ENCODE measurements at places on chromosomes 2 and 18.
A peak's percentile ranks its signal among the peaks of the same experiment; 100 is the strongest.

DNA sequence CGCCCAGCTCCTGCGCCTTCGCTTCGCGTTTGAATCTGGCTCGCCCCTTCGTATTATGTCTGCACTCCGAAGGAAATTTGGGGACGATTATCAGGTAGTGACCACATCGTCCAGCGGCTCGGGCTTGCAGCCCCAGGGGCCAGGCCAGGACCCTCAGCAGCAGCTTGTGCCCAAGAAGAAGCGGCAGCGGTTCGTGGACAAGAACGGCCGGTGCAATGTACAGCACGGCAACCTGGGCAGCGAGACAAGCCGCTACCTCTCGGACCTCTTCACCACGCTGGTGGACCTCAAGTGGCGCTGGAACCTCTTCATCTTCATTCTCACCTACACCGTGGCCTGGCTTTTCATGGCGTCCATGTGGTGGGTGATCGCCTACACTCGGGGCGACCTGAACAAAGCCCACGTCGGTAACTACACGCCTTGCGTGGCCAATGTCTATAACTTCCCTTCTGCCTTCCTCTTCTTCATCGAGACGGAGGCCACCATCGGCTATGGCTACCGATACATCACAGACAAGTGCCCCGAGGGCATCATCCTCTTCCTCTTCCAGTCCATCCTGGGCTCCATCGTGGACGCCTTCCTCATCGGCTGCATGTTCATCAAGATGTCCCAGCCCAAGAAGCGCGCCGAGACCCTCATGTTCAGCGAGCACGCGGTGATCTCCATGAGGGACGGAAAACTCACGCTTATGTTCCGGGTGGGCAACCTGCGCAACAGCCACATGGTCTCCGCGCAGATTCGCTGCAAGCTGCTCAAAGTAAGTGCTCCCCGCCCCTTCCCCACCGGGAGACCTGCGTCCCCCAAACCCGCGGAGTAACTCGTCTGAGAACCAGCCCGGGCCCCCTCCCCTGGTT, 453 bp downstream of the KCNJ3 start:
- DNase-seq = peak; percentile 87

DNA sequence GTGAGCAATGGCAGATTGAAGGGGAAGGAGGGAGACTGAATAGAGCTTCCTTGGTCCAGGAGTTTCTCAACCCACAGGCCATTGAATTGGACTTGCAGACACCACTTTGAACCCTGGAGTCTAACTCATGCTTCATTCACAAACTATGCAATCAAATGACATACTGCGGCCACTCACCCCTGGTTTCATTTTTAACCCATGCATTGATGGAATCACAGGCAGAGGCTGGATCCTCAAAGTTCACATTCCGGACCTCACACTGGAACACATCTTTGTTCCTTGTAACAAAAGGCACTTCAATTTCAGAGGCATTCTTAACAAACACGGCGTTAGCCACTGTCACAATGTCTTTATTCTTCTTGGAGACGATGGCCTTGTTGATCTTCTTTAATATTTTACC, 40.7 kb downstream of the MRPL44 start:
- no peak for DNase-seq

DNA sequence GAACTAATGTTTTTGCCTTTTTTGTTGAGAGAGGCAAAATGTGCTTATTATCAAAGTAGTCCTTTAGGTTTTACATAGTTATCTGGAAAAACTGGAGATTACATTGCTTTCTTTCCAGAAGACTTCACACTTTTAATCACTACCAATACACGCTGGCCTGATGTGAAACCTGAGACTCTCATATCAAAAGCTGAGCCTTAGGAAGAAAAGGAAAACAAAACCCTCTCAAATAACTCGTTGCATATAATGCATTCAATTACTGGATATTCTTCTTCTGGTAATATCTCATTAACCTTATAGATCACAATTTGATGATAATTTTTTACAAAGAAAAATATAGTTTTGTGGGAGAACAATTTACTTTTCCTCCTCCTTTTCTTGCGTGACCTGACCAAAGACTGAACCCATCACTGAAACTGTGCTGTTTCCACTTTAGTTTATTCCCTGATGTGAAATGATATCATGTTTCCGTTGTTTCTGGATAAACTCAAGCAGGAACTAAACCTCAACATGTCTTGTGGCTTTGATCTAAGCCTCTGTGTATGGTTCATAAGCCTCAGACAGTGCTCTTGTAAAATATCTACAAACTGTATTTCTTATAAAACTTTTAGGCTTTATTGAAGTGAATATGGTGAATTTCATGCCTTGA, 332.4 kb downstream of the GULP1 start:
- DNase-seq = no peak

DNA sequence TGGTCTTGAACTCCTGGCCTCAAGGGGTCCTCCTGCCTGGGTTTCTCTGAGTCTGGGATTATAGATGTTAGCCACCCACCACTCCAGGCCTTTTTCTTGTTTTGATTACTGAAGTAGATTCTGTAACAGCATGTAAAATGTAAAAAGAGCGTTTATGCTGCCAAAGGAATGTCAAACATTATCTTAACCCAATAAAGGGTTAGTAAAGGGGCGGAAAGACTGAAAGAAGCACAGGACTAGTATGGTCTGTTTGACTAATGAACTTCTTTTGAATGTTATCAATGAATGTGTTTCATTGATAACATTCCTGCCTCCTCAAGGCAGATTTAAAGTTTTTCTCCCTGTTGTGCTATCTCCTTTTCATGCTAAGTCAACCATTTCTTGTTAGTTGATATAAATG, 29.4 kb downstream of the GPD2 start:
- DNase-seq = no peak

DNA sequence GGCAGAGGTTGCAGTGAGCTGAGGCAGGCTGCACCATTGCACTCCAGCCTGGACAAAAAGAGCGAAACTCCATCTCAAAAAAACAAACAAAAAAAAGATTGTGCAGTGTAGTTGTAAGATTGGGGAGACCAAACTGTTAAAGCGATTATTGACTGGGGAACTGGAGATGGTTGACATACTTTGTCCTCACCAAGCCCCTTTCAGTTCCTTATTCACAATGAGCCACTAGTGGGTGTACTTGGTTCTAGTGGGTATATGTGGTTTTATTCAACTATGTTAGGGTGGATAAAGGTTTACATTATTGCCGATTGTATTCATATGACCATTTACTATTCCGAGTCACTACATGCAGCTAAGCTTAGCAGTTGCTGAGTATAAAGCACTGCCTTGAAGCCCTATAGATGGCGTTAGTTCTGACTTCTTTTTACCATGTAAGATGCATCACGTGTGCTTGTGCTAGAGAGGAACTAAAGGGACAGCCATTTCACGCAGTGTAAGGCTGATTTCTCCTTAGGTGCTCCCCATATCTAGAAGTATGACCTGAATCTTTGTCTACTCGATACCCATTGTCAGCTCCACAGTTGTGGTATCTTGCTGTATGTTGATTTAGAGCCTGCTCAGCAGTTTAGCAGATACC, 12.1 kb downstream of the EIF4E2 start:
- DNase-seq = no peak

DNA sequence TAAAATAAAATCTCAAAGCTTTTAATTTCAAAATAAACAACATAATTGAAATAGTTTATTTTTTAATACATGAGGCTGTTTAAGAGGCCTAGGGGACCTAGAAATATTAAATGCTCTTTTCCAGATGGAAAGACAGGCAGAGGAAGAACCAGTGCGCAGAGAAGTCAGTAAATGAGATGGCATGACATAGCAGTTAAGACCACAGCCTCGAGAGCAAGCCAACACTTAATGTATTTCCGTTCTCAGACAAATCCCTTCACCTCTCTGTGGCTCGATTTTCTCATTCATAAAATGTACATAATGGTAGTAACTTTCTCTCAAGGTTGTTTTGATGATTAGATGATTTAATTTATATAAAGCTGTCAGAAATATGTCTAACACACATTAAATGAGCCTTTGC, 405.1 kb upstream of the CWC22 start:
- no peak for DNase-seq

DNA sequence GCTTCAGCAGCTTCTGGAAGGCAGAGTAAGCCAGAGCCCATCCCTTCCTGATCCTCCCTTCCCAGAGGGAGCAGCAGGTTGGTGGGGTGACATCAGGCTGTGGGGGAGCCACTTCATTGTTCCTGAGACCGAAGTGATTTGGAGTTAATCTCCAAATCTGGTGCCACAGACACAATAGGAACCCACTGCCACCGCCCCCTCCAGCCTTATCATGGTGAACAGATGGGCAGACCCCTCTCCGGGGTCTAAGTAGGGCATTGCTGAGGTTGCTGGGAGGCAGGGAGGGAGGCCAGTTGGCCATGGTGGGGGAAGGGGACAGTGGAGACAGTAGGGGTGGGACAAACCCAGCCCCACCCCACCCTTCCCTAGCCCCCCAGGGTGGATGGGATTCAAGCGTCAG, 25.6 kb upstream of the SLC35F6 start:
- peak; percentile 57 for DNase-seq

- no peak for DNase-seq
These were observed 6.7 kb upstream of the RBM45 start for GRCh38 chr2:178105566-178105965.

DNA sequence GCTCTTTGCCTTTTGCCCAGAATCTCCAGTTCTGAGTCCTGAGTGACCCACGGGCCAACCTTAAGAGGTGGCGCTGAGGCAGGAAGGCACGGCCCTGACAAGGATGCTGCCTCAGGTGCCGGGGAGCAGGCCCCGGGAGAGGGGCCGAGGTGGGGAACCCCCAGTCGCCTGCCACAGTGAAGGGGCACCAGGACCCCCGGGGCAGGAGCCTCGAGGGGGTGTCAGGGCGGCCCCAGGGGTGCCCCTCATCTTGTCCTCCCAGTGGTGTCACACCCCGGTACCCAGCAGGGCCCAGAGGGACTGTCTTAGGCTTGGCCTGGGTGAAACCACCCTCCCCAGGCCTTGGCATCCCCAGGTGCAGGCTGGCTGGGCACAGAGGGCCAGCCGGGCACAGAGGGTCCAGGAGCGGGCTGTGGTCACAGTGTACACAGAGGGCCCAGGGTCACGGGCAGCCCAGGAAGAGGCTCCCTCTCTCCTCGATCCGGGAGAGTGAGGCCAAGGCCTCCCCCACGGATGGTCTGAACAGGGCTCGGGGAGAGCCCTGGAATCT, 1.0 kb downstream of the PDCD1 start:
- peak; percentile 84 for DNase-seq

DNA sequence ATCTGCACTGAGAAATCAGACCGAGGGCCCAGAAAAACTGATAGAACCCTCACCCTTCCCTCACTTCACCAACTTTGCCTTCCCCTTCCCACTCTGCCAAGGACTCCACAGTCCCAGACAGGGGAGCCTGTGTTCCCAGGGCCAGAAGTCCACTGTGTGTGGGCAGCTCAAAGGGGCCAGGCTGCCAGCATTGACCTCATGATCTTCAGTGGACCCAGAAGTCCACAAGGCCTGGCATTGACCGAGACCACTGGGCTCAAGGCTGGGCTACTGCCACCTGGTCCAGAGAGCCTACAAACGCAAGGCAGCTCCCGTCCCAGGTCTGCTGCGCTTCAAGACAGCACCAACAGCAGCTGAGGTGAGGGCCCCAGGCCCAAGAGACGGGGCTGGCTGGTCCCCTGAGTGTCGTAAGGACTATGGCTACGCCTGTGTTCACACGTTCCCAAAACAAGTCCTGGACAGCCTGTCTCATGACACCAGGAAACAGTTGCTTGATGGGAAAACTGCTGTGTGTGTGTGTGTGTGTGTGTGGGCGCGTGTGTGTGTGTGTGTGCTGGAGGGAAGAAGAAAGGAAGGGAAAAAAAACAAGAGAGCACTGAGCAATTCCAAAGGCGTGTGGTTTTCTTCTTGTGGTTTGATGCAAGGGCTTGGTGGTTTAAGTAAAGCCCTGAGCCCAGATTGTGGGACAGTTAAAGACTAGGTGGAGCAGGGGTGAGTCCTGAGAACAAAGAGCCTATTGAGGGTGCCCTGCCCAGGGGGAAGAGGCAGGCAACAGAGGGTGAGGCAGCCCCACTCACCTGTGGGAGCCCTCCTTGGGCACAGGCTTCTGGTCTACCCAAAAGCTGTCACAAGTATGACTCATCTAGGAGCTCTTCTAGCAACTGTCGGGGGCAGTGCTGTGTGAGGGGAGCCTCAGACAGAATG, 46.6 kb upstream of the ZBTB7C start:
- no peak for DNase-seq

- no peak for DNase-seq
These were observed 21.2 kb downstream of the FN1 start for GRCh38 chr2:215414674-215415073.

- DNase-seq = no peak
These were observed 1526.0 kb downstream of the LRP1B start for GRCh38 chr2:140604788-140605187.

DNA sequence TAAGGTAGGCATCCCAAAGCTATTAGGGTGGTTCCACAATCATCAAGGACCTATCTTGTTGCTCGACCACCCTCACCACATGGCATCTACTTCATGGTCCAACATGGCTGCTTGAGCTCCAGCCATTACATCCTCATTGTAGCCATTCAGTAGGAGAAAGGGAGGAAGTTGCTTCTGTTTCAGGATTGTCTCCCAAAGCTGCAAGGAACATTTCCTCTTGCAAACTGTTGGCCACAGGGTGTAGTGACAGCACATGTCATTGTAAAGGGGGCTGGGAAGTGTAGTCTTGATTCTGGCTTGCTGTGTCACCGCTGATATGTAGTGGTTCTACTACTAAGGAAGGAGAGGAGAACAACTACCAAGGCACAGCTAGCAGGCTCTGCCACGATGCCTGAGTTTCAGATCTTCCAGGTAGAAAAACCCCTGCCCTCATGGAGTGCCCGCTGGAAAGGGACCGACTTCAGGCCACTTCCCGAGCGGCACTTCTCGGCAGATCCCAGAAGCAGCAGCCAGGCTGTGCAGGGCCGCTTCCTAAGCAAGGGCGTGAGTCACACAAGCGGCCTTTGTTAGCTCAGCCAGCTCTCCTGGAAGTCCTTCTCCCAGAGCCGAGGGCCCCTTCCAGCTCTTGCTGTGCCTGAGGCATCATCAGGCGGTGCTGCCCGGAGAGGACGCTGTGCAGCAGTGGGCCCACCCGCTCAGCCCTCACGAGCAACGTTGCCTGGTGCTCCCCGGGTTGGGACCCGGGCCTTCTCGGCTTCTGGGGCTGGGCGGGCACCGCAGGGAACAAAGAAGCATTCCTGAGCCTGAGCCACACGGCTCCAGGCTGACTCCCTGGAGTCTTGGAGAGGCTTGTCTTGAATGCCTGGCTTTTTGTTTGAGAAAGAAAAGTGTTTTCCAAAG, 58.2 kb downstream of the HS6ST1 start:
- no peak for DNase-seq

DNA sequence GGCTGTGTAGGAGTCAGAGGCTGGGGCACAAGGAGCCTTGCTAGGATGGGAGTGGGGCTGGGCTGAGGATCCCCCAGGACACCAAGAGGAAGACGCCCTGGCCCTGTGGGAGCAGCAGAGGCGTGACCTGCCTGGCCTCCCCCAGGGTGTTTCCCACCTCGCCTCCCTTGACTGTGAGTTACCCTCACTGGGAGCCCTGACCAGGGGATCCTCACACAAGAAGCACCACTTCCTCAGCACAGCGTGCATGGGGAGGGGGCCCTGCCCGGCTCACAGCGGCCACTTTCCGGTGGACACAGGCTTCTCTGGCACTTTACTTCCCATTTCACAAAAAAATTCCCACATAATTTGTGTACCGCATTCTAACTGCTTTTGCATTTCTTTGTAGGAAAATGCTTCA, 187.7 kb downstream of the EIPR1 start:
- no peak for DNase-seq
